ENCODE measurements at places on chromosomes 11 and 22.

DNA sequence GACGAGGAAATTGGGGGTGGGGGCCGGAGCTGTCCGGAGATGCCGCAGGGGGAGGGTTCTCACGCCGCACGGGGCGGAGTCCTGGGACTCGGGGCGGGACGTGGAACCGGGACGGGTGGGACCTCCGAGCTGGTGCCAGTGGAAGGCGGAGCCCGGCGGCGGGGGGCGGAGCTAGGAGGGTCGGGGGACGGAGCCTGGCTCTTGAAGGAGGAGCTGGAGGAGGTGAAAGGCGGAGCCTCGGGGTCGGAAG lies 271 bp downstream of the FKBP2 start:
- peak; percentile 97 for DNase-seq

DNA sequence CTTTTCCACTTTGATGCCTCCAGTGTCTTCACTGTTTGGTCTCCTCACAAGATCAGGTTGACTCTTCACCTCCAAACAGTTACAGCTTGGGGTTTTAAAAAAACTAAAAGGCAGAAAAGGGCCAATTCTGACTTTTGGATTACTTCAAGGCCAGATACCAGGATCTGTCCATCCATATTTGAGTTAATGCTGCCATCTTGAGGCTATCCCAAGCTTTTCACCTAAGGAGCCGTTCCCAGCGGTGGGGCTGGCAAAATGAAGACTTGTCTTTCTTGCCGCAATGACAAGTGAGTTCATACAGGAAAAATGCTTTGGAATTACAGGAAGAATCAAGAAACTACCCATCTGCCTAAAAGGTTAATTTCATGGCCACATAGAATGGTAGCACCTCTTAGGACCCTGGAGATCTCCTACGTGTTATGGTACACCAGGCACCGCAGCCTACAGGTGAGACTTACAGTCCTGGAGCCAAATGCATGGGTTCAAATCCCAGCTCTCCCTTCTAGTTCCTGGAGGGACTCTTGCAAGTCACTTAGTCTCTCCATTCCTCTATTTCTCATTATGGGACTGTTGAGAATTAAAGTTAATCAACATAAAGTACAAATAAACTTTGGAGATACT lies 6.0 kb upstream of the OR5B21 start:
- peak; percentile 70 for DNase-seq

GRCh38 chr11:95512177-95512576 lies 277.4 kb downstream of the FAM76B start:
- no peak for DNase-seq

- no peak for DNase-seq
Measured at GRCh38 chr22:43860831-43861230, 1.5 kb downstream of the SULT4A1 start.

DNA sequence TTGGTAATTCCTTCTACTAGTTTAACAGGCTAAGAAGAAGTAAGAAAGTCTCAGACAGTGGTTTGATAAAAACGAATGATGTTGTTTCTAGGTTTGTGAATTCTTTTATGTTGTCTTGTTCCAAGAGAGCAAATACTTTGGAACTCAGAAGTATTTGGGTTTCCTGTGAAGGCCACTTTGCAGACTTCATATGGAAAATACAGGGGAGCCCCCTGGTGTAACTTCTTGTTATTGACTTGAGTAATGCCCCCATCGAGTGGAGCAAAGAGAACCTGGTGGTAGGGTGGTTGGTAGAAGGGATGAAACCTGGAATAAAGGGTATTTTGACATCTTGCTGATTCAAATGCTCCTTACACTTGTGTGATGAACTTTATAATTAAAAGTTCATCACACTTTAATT lies 40.0 kb upstream of the PTH start:
- peak; percentile 9 for DNase-seq

- peak; percentile 63 for DNase-seq
Measured at GRCh38 chr11:113796663-113797259, 17.2 kb downstream of the CLDN25 start.

DNA sequence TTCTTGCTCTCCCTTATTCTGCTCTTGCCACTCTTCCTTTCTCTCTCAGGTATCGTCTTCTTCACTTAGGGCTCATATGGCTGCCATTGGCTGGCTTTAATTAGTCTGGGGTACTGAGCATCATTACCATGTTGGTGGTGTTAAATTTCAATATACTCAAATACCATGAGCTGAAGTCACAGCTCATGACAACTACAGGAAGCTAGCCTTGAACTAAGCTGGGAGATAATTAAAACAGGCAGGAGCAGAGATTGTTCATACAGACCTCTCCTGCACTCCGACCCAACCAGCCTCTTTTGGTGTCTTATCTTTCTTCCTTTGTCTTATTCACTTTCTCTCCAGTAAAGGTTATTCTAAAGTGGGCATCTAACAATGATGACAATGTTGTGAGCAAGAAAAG lies 130.9 kb upstream of the BLID start:
- no peak for DNase-seq

GRCh38 chr22:41036924-41037323 lies 55.5 kb upstream of the EP300 start:
- DNase-seq = no peak

GRCh38 chr11:64677441-64678023 lies 45.5 kb downstream of the NRXN2 start:
- no peak for DNase-seq

GRCh38 chr11:124920870-124921609 lies 2.0 kb downstream of the HEPN1 start:
- DNase-seq = peak; percentile 65

- no peak for DNase-seq
Measured at GRCh38 chr11:2096011-2096918, 42.9 kb downstream of the IGF2 start.

GRCh38 chr11:44989831-44990566 lies 39.3 kb upstream of the TP53I11 start:
- DNase-seq = no peak

DNA sequence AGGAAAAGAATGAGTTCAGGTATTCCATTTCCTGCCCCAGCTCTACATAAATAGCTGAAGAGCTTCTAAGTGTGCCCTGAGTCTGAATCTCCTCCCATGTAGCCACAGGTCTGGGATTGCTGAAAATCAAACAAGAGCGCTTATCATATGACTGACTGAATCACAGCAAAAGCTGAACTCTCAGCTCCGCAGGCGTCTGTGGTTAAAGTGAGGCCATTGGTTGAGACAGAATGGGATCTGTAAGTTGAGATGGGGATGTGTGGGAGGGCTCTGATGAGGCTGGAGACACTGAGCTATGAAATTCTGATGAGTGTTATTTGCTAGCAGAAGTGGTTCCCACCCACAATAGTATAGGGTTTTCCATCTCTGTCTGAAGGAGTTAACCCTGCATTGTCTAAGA lies 637.0 kb downstream of the OPCML start:
- peak; percentile 14 for DNase-seq

Data from urothelium cell line (cell line).